ENCODE measurements at places on chromosomes 3 and 15. TPM values are rescaled to one million over a fixed set of nuclear protein-coding genes. Genes with fewer than 3 reads are reported as not detected.
A peak's percentile ranks its signal among the peaks of the same experiment; 100 is the strongest.

DNA sequence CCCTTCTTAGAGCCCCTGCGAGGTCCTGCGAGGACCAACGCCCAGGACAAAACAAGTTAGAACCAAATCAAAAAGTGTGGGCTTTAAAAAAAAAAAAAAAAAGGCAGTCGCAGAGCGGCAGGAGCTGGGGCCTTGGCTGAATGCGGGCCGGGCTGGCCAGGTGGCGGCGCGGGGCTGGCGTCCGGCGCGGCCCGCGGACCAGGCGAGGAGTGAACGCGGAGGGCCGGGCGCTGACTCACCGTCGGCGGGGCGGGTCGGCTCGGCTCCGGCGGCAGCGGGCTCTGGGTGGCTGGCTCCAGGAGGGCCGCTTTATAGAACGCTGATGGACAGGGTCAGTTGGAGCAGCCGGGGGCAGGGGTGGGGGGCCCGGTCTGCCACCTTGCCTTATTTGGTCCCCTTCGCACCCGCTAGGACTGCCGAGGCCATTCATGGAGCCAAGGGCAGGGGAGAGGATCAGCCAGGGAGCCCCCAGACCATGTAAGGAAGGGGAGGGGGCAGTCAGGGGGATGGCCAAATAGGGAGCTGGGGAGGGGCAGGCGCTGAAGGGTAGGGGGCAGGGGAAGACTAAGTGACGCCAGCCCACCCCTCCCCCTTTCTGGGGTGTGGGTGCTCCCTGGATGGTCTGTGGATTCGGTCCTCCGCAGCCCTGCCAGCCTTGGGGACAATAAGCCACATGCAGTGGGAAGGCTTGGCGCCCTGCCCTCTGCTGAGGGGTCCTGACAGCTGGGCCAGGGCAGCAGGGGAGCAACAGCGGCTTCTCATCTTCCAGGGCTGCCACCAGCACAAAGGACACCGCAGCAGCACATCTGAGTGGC lies at the start of gene ACTC1:
Gene ACTC1 (minus strand): TSS at position 283 of the 815 bp plus-strand sequence. CDS start 741 bp downstream, outside the sequence.
- no peak for DNase-seq

- no peak for DNase-seq
Observed at GRCh38 chr15:51131596-51132290, 37.0 kb upstream of the TNFAIP8L3 start.

DNA sequence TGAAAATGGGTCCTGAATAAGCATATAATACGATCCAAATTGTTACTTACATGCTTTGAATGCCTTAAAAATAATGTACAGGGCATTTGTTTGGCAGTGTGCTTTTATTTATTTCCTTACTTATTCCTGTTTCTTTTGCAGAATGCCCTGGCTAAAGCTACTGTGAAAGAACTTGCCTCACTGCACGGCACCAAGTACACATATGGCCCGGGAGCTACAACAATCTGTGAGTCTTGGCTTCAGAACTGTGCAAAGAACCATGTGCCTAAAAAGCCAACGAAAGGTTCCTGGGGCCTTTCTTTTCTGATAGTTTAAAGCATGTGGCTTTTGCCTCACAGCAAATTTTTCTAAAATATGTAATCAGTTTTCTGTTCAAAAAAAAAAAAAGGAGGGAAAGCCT lies 7.8 kb upstream of the CPA3 start:
- DNase-seq = no peak

DNA sequence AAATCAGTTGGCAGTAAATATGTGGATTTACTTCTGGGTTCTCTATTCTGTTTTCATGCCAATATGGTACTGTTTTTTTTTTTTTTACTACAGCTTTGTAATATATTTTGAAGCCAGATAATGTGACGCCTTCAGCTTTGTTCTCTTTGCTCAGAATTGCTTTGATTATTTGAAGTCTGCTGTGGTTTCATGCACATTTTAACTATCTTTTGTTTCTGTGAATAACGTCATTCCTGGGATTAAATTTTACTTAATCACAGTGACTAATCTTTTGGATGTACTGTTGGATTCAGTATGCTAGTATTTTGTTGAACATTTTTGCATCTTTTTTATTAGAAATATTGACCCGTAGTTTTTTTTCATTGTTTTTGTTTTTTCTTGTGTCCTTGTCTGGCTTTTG lies 576.5 kb downstream of the ZNF385D start:
- peak; percentile 14 for DNase-seq

DNA sequence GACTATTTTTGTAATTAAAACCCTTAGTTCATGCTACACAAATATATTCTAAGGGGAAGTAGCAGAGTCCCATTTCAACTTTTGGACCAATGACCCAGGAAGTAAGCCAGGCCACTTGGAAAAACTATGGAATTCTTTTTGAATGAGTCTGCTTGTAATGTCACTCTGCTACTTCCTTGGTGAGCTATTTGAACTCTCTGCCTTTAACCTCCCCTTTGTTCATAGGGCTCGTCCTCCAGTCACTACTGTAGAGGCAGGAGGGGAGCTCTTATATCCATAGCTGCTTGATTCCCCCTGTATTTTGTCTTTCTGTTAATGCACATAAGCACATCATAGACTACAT lies 119.6 kb downstream of the UACA start:
- no peak for DNase-seq

DNA sequence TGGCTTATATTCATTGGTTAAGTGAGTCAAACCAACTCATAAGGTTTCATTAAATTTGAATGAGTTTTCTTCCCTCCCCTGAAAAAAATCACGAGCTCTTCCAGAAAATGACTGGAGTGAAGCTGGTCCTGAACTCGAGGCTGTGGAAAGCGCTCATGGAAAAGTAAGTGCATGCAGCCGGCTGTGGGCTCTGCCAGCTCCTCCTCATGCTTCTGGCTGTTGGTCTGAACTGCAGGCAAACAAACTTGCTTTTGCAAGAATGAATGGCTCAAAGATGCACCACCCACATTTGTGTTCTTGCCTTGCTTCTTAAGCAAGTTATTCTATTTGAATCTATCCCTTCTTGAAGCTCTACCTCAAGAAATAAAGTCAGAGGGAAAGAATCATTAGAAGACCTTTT lies 6.2 kb downstream of the ETV5 start:
- no peak for DNase-seq

- DNase-seq = no peak
Observed at GRCh38 chr3:30350011-30350410, 256.4 kb upstream of the TGFBR2 start.

- no peak for DNase-seq
Observed at GRCh38 chr15:52098323-52098722, 14.3 kb downstream of the BCL2L10 start.

GRCh38 chr15:28099555-28100140 lies 533 bp upstream of the OCA2 start:
- DNase-seq = no peak

DNA sequence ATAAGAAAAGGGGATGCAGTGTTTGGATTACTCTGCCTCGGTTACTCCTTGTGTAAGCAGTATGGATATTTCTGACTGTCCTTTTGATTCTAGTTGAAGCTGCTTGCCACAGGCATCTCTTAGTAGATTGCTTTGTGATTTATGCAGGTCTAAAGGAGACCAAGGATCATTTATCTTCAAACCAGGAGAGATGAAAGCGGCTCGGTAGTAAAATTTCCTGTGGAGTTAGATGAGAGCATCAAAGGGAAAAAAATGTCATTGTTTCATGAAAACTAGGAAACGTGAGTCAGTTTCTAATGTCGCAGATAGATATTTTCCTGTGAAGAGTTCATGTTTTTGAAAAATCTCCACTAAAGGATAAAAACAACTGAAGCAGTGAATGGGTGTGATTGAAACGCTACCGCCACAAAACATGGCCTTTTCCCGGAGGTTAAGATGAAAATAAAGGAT lies 254.0 kb upstream of the TBL1XR1 start:
- DNase-seq = no peak

GRCh38 chr3:173932624-173933023 lies 535.1 kb downstream of the NLGN1 start:
- DNase-seq = peak; percentile 27

DNA sequence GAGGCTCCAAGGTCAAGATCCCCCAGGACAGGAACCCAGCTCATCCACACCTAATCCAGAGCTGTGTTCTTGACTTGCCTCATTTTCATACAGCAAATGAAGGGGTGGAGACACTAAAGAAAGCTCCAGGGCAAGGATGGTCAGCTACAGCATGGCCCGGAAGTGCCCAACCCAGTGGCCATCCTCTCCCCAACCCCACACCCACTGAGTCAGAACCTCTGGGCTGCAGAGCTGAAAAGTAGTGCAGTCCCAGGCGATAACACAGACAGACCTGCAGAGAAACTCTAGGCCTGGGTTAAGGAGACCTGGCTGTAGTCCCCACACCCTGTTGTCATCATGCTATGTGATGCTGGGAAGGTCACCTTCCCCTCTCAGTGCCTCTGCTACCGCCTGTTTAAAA lies 85.3 kb downstream of the SEMA5B start:
- no peak for DNase-seq

DNA sequence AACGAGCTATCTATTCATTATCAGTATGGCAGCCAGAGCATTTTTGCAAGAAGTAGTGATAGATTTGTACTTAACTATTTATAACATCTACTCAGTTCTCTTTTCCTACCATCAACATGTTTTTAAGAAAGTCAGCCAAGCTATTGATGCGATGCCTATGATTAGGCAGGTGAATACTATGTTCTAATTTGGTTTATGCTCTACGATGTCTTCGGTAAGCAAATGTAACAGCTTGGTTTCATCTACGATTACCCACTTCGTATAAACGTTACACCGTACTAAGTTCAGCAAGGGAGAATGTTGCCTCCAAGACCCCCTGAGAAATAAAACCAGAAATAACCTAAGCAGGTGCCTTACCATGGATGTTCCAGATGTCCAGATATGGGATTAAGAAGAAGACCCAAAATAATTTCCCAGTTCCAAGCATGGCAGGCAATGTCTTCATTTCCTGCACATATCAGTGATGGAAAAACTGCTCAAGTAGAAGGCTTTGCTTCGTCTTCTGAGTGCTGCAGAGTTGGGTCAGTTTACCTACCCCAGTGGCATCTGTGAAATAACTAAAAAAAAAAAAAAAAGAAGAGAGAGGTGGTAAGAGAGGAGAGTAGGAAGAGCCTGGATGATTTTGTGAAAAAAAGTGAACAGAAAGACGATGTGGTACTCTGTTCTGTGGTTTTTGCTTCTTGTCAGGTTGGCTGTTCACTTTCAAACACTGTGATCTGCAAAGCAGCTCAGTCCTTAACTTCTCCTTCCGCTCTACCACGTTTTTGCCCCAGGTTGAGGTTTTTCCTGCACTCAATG lies at the start of gene BTLA:
Gene BTLA (minus strand): TSS at position 559 of the 798 bp plus-strand sequence. CDS start 114 bp downstream, at position 445.
- no peak for DNase-seq

GRCh38 chr3:135448520-135448919 lies 517.0 kb upstream of the PPP2R3A start:
- DNase-seq = no peak

- no peak for DNase-seq
Observed at GRCh38 chr15:52710050-52710707, 31.0 kb upstream of the ATOSA start.

GRCh38 chr3:191361456-191361855 lies 31.1 kb upstream of the UTS2B start:
- DNase-seq = no peak

DNA sequence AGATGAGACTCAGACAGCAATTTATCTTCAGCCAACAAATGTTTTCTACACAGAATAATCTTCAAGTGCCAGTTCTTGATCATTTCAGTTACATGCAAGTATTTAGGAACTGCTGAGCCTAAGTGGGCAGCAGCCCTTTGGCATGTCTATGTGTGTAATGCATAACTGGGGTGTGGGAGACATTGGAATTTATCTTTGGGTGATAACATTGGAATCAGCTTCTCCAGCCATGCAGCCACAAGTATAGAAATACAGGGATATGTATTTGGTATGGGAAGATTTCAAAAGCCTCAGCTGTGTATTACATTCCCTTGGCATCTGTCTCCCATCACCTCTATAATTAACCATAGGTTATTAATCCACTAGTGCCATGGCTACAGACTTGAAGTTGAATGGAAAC lies 63.4 kb upstream of the FOXP1 start:
- DNase-seq = no peak

- no peak for DNase-seq
Observed at GRCh38 chr3:170889132-170889531, 19.1 kb upstream of the RPL22L1 start.

GRCh38 chr3:102979682-102980354 lies 545.0 kb downstream of the ZPLD1 start:
- peak; percentile 75 for DNase-seq

- DNase-seq = no peak
Observed at GRCh38 chr3:131091768-131092167, 65.1 kb downstream of the NEK11 start.

DNA sequence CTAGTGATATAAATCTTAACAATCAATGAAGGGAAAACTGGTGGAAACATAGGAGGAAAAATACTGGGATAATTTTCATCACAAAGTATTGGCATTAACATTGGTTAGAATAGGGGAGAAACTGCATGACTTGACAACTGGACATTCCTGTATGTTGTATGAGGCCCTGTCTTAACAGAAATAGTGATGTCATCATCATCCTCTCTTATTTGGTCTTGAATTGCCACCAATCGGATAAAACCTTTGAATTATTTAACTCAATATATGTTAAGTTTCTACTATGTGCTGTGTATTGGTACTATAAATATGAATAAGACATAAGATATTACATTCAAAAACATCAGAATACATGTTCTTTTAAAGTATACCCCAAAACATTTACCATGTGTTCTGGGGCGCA lies 130.1 kb upstream of the CCDC54 start:
- DNase-seq = no peak

DNA sequence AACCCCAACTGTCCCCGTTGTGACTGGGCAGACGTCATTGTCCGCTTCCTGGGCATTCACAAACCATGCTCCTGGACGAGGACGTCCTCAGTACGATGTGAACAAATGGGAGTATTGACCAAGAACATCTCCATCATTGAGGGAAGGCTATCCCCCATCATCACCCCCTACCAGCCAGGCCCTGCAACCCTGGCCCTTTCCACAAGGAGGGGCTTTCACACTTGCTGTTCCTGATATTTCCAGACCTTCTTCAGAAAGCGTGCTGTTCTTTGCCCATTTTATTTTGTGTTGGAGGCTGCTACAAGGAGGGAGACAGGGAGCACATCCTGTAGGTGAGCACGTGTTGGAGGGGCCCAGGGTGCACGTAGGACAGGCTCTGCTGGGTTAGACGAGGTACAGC lies 277.0 kb upstream of the LRRC3B start:
- DNase-seq = no peak

DNA sequence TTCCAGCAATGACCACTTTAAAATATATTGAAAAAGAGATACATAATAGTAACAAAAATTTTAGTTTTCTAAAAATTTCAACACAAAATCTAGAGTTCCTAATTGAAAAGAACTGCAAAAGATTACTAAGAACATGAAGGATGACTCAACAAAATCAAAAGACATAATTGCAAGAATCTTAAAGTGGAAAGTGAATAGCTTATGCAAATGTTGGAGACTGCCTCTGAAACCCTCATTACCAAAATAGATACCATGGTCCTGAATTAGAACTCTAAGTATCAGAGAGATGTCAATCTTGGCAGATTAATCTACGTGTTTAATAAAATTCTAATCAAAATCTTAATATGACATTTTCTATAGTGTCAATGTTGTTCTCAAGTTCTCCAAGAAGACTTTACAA lies 60.7 kb upstream of the SGO1 start:
- no peak for DNase-seq

GRCh38 chr3:108479224-108479623 lies 31.2 kb downstream of the MYH15 start:
- no peak for DNase-seq

ZNF502 gene
- 3.2 TPM for polyA plus RNA-seq

ZNF660 gene
- 0.72 TPM for polyA plus RNA-seq

SPTSSB gene
- not detected for polyA plus RNA-seq

TTC21A gene
- 2.3 TPM for polyA plus RNA-seq

PRSS50 gene
- polyA plus RNA-seq = not detected

All from BJ (cell line).